Osteocyte (in vitro differentiated cells): ENCODE measurements at places on chromosomes 4 and X.

GRCh38 chr4:954211-955020 is 19.0 kb downstream of the DGKQ start:
- DNase-seq: no peak

DNA sequence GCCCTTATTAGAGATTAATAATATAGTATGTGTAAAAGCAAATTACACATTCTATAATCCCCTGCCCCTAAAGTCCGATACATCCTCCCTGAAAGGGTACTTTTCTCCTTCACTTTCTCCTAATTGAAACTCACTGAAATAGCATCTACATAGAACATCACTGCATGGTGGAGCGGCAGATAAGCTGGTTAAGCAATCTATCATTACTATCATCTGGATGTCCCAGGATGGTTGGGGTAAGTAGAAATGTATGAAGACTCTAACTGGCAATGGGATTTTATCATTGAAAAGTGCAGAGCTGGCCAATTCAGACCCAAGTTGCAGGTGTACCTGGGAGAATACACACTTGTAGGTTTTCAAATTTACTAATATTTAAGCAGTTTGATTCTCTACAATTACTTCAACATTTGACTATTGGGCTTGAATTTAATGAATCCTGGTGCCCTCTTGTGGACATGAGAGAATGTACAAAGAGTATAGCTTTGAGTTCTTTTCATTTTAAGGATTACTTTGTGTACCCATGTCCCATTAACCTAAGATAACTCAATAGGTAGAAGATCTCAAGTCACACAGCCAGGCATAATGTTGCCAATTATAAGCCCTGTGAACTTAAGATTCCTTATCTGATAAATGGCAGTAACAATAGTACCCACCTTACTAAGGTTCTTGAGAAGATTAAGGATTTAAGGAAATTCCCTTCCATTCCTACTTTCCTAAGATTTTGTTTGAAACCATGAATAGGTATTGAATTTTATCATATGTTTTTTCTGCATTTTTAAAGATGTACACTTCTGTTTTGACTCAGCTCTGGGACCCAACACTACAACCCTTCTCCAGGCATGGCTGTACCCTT is 69.8 kb downstream of the SHROOM3 start:
- DNase-seq: no peak

DNA sequence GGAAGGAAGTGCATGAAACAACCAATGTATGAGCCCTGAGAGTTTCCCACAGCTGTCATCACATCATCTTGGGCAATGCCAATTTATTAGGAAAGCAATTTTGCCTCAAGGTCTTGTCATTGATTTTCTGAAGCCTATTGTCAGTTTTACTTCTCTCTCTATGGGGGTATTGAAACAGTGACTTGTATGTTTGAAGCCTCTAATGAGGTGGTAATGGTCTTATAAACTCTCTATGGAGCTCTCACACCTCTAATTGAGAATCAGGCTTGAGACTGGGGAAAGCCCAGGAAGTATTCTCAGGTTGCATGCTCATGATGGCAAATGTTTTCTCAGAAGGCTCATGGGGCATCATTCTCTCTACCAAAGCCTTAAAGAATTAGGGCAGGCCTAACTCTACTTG is 308.2 kb upstream of the EMCN start:
- no peak for DNase-seq

- DNase-seq: no peak
Measured at GRCh38 chr4:34417160-34417559, 1827.2 kb downstream of the ARAP2 start.
